ENCODE measurements at places on chromosomes 11 and 22.
A peak's percentile ranks its signal among the peaks of the same experiment; 100 is the strongest.

DNA sequence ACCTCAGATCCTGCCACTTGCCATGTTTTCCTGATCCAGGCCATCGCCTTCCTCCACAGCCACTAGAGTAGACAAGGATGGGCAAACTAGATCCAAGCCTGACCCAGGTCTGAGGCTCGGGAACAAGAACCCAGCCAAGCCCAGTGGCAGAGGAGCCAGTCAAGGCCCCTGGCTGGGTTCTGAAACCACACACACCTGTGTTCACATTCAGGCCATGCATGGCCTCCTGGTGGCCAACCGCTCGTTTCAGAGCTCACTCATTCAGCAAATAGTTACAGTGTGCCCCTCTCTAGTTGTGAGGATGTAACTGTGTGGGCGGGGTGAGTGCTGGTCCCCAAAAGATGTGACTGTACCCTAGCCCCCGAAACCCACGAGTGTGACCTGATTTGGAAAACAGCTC lies 337.6 kb downstream of the CTTN start:
- DNase-seq, result peak; percentile 8

- no peak for DNase-seq
Measured at GRCh38 chr11:35563484-35564244, 38.2 kb upstream of the PAMR1 start.

GRCh38 chr11:112289588-112290492 lies 29.2 kb upstream of the PLET1 start:
- DNase-seq, result peak; percentile 87

- no peak for DNase-seq
Measured at GRCh38 chr22:37887584-37888378, 18.3 kb upstream of the MICALL1 start.

GRCh38 chr11:69969890-69970784 lies 108.0 kb upstream of the ANO1 start:
- no peak for DNase-seq
